Sigmoid colon (tissue), 7 donors: ENCODE measurements at places on chromosomes 2 and 18. TPM values are rescaled to one million over a fixed set of nuclear protein-coding genes. Genes with fewer than 3 reads are reported as not detected.

DNA sequence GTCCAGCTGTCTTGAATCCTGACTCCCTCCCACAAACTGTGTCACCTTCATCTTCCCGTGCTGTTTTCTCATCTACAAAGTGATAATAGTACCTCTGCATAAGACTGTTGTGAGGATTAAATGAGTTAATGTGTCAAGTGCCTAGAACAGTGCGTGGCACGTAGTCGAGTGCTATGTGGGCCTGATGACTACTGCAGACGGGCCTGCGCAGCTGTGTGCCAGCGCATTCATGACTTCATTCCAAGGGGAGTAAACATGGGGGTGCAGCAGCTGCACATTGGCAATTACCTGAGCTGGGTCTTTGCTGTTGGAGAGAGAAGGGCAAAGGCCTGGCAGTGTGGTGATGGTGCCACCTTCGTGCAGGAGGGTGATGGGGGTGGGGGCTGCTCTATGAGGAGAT, 5.0 kb downstream of the TEX44 start:
- peaks cover 31% of the 10 kb centered on the region for H3K4me1 ChIP-seq
- H3K27ac ChIP-seq: peak overlapping the region; percentile 26
- DNase-seq: no peak
- no peaks in the 10 kb centered on the region for H3K36me3 ChIP-seq

DNA sequence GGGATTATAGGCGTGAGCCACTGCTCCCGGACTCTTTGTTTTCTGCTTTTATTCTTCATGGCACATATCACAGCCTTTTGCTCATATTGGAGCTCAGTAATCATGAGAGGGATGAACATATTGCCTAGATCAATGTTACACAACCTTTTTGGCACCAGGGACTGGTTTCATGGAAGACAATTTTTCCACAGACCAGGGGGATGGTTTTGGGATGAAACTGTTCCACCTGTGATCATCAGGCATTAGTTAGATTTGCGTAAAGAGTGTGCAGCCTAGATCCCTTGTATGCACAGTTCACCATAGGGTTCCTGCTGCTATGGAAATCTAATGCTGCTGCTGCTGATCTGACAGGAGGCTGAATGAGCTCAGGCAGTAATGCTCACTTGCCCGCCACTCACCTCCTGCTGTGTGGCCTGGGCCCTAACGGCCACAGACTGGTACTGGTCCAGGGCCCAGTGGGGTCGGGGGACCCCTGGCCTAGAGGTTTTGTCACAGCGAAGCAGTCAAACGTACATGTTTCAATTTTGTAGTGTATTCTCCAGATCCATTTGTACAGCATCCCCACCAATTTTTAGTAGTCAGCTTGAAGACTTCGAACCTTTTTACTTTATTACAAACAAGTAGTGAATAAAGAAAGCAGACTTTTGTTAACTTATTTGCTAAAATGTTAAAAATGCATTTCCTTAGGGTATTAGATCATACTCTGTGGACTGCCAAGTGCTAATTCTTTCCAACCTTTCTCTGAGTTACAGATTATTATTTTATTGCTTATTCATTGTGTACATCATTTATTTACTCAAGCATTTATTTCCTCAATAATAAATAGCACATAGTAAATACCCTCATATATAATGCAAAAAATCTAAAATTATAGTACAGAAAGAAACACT, 6.2 kb downstream of the DAW1 start:
- no peak for DNase-seq

- no peak for DNase-seq
- H3K4me1 ChIP-seq: no peaks in the 10 kb centered on the region
- no peaks in the 10 kb centered on the region for H3K27me3 ChIP-seq
- H3K27ac ChIP-seq: no peak overlapping the region
Observed at GRCh38 chr2:132721938-132722337, 51.9 kb upstream of the LYPD1 start.

DNA sequence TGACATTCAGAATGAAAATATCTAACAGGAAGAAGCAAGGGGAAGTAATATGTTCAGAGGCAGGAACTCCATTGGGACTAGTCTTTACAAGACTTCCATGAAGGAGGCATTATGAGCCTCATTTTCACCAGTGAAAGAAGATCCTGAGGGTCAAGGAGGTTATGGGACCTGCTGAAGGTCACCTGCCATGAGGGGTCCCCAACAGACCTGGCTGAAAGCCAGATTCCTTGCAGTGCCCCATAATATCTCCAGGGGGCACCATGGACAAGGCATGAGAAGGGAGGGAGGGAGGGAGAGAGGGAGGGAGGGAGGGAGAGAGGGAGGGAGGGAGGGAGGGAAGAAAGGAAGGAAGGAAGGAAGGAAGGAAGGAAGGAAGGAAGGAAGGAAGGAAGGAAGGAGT, 27.9 kb downstream of the XDH start:
- H3K27me3 ChIP-seq: no peaks in the 10 kb centered on the region
- no peaks in the 10 kb centered on the region for H3K4me1 ChIP-seq
- no peak overlapping the region for H3K4me3 ChIP-seq

GRCh38 chr18:58721566-58722239, 50.4 kb downstream of the MALT1 start:
- H3K36me3 ChIP-seq: no peaks in the 10 kb centered on the region
- no peak overlapping the region for H3K27ac ChIP-seq
- H3K4me3 ChIP-seq: no peak overlapping the region

GRCh38 chr18:5296706-5297320, 1.3 kb upstream of the ZBTB14 start:
- DNase-seq: peak; percentile 92
- H3K4me1 ChIP-seq: peaks cover 8% of the 10 kb centered on the region
- H3K27me3 ChIP-seq: no peaks in the 10 kb centered on the region
- peak overlapping the region; percentile 98 for H3K27ac ChIP-seq
- peaks cover under 1% of the 10 kb centered on the region for H3K36me3 ChIP-seq

DNA sequence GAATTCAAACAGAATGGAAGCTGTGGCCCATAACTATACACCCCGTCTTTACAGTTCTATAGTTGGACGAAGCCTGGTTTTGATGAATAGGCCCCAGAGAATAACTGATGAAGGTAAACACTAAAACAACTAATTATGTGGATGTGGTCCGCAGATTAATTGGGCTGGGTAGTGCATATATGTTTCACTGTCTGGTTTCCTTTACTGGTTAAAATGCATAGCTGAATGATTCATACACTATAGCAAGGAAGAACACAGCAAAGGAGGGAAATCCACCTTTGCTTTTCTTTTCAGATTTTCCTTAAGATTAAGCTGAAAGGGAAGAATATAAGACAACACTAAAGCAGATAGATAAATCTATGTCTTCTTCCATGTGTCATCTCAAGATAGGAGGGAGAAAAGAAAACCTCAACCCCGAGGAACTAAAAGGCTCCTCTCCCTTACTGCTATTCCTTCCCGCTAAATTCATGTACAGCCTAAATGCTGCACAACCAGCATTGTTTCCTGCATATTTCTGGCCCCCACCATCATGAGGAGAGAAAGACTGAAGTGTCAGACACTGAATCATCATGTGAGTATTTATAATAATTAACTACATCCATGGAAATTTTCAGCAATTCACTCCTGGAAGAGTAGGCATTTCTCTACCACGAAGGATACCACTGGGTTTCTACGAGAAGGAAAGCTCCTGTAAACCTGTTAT, 297.1 kb upstream of the CCDC68 start:
- no peak for DNase-seq
- H3K36me3 ChIP-seq: no peaks in the 10 kb centered on the region
- H3K27me3 ChIP-seq: no peaks in the 10 kb centered on the region
- no peak overlapping the region for H3K4me3 ChIP-seq
- H3K27ac ChIP-seq: no peak overlapping the region

DNA sequence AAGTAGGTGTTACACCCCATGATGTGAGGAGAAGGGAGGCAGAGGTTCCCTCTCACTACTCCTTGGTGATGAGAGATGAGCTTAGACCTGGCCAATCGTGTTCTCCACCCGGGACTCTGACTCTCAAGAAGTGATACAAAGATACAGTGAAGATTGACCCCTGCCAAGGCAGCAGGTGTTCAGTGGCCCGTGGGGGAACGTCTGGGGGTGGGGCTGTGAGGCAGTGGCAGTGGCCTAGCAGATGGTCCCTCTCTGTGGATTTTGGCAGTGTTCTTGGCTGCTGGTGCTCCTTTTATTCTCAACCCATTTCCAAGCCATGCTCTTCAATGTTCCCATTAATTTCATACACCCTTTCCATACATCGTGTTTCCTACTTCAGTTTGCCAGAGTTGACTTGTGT, 120.4 kb upstream of the NEDD4L start:
- no peak for DNase-seq
- no peaks in the 10 kb centered on the region for H3K27me3 ChIP-seq
- H3K4me3 ChIP-seq: no peak overlapping the region
- no peaks in the 10 kb centered on the region for H3K36me3 ChIP-seq

- no peaks in the 10 kb centered on the region for H3K36me3 ChIP-seq
- H3K27ac ChIP-seq: no peak overlapping the region
- no peaks in the 10 kb centered on the region for H3K27me3 ChIP-seq
- no peaks in the 10 kb centered on the region for H3K4me1 ChIP-seq
- no peak for DNase-seq
Observed at GRCh38 chr2:180599804-180600203, 380.6 kb upstream of the UBE2E3 start.

GRCh38 chr2:10080536-10081304, 509 bp upstream of the CYS1 start:
- H3K36me3 ChIP-seq: no peaks in the 10 kb centered on the region
- peak overlapping the region; percentile 64 for H3K4me3 ChIP-seq
- H3K27ac ChIP-seq: peak overlapping the region; percentile 94
- H3K27me3 ChIP-seq: no peaks in the 10 kb centered on the region
- DNase-seq: peak; percentile 74

GRCh38 chr2:101956465-101957438, 35.0 kb upstream of the IL1R2 start:
- H3K4me1 ChIP-seq: peaks cover 18% of the 10 kb centered on the region
- H3K27me3 ChIP-seq: no peaks in the 10 kb centered on the region
- no peak overlapping the region for H3K4me3 ChIP-seq

DNA sequence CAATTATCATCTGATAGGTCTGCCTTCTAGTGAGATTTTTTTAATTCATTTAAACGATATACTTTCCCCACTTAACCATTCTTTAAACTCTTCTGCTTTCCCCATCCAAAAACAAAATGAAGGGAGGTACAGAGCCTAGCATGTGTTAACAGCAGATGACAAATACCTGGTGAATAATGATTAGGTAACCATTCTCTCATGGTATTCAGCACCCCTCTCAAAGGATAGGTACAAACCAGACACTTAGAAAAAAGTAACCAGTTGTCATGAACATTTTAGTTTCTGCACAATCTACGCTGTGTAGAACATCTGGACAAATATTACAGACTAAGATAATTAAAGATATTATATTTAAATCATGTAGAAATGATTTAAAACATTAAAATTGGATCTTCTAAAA, 56.3 kb downstream of the DNAH7 start:
- no peak for DNase-seq
- no peaks in the 10 kb centered on the region for H3K4me1 ChIP-seq
- H3K27ac ChIP-seq: no peak overlapping the region
- H3K36me3 ChIP-seq: no peaks in the 10 kb centered on the region
- no peak overlapping the region for H3K4me3 ChIP-seq

Gene LINC00305
- total RNA-seq: not detected

Gene ACVR1C
- 0.33 TPM for total RNA-seq

Gene NAT8
- not detected for total RNA-seq

Gene CCBE1
- 52.7 TPM for total RNA-seq

Gene PREPL
- 48.9 TPM for total RNA-seq

Gene LRP2
- total RNA-seq: not detected

Gene SYT4
- 5.3 TPM for total RNA-seq

Gene TPO
- total RNA-seq: 2.1 TPM
